ENCODE measurements at places on chromosomes 1 and 21. TPM values are rescaled to one million over a fixed set of nuclear protein-coding genes. Genes with fewer than 3 reads are reported as not detected.

HIVEP3 gene
- total RNA-seq, result 8.4 TPM

PALMD gene
- total RNA-seq, result 8.2 TPM

TNNT2 gene
- 1.1 TPM for total RNA-seq

LYPD8 gene
- not detected for total RNA-seq

OR2AK2 gene
- total RNA-seq, result not detected

AGO3 gene
- total RNA-seq, result 26.3 TPM

CFHR2 gene
- not detected for total RNA-seq

BRDT gene
- not detected for total RNA-seq

SERTAD4 gene
- 4.5 TPM for total RNA-seq

SLC9C2 gene
- total RNA-seq, result not detected
